ENCODE measurements at places on chromosomes 16 and 17. TPM values are rescaled to one million over a fixed set of nuclear protein-coding genes. Genes with fewer than 3 reads are reported as not detected.

The MSLN gene
- total RNA-seq = not detected

GRCh38 chr17:35763767-35764122, 3.1 kb downstream of the C17orf50 start:
- no peaks in the 10 kb centered on the region for H3K27me3 ChIP-seq
- peak overlapping the region; percentile 15 for H3K27ac ChIP-seq
- H3K4me3 ChIP-seq = no peak overlapping the region
- H3K36me3 ChIP-seq = no peaks in the 10 kb centered on the region
- DNase-seq = no peak

GRCh38 chr16:75938818-75939217, 212.5 kb upstream of the CPHXL start:
- no peaks in the 10 kb centered on the region for H3K36me3 ChIP-seq
- no peak for DNase-seq
- no peaks in the 10 kb centered on the region for H3K4me1 ChIP-seq
- no peaks in the 10 kb centered on the region for H3K27me3 ChIP-seq

GRCh38 chr17:29857823-29858222, 72.2 kb downstream of the SSH2 start:
- H3K4me1 ChIP-seq = no peaks in the 10 kb centered on the region
- no peak for DNase-seq
- no peaks in the 10 kb centered on the region for H3K27me3 ChIP-seq
- H3K27ac ChIP-seq = no peak overlapping the region
- no peaks in the 10 kb centered on the region for H3K36me3 ChIP-seq
- no peak overlapping the region for H3K4me3 ChIP-seq

The ZNF213 gene
- 14.5 TPM for total RNA-seq

- no peaks in the 10 kb centered on the region for H3K27me3 ChIP-seq
- no peak for DNase-seq
- H3K4me1 ChIP-seq = no peaks in the 10 kb centered on the region
- no peak overlapping the region for H3K4me3 ChIP-seq
Observed at GRCh38 chr16:75702242-75702641, 981 bp upstream of the DUXB start.

The TP53TG3B gene
- not detected for total RNA-seq

The C16orf89 gene
- not detected for total RNA-seq

GRCh38 chr17:29962656-29963055, 21.2 kb downstream of the EFCAB5 start:
- no peaks in the 10 kb centered on the region for H3K36me3 ChIP-seq
- no peak overlapping the region for H3K4me3 ChIP-seq
- H3K27me3 ChIP-seq = no peaks in the 10 kb centered on the region
- H3K4me1 ChIP-seq = no peaks in the 10 kb centered on the region

DNA sequence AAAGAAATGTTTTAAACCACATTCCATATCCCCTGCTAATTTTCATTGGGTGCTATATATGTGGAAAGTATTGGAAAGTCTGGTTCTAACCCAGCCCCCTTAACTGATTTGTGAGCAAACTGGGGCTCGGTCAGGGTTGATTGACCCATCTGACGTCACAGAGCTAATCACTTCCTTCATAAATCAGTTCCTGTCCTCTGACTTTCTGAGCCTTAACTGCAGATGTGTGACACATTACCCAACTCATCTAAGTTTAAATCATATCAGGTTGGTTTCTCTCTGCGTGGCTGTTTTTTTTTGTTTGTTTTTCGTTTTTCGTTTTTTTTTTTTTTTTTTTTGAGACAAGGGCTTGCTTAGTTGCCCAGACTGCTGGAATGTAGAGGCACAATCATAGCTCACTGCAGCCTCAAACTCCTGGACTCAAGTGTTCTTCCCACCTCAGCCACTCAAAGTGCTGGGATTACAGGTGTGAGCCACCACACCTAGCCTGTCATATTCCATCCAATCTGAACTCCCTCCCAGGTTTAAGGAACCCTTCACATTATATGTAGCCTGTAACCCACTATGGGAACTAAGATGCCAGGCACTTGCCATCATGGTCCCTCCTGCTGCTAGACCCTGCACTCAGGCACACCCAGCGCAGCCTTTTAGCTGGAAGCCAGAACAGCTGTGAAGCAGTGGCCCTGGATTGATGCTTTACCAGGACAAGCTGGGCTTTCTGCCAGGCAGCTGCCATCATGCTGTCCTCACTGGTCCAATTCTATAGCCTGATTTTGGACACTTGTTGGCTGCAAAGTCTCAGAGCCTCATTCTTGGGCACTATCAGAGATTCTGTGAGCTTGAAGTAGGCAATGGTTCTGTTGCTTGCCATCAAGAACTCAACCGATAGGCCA, 6.9 kb upstream of the BPTF start:
- H3K27ac ChIP-seq = no peak overlapping the region
- H3K36me3 ChIP-seq = no peaks in the 10 kb centered on the region
- no peaks in the 10 kb centered on the region for H3K4me1 ChIP-seq
- no peak overlapping the region for H3K4me3 ChIP-seq
- no peaks in the 10 kb centered on the region for H3K27me3 ChIP-seq
- no peak for DNase-seq

GRCh38 chr17:68455901-68456338, 1.4 kb downstream of the WIPI1 start:
- no peak overlapping the region for H3K27ac ChIP-seq
- no peaks in the 10 kb centered on the region for H3K36me3 ChIP-seq
- no peaks in the 10 kb centered on the region for H3K27me3 ChIP-seq
- H3K4me1 ChIP-seq = peaks cover 42% of the 10 kb centered on the region
- DNase-seq = no peak
- H3K4me3 ChIP-seq = no peak overlapping the region

- H3K4me1 ChIP-seq = no peaks in the 10 kb centered on the region
- no peak overlapping the region for H3K4me3 ChIP-seq
- H3K27me3 ChIP-seq = no peaks in the 10 kb centered on the region
- H3K36me3 ChIP-seq = peaks cover 6% of the 10 kb centered on the region
- no peak for DNase-seq
Observed at GRCh38 chr16:12211870-12212690, 235.5 kb downstream of the SNX29 start.

The PRR29 gene
- total RNA-seq = 1.0 TPM

The LLGL2 gene
- 40.1 TPM for total RNA-seq

The OR1F1 gene
- 0.97 TPM for total RNA-seq

DNA sequence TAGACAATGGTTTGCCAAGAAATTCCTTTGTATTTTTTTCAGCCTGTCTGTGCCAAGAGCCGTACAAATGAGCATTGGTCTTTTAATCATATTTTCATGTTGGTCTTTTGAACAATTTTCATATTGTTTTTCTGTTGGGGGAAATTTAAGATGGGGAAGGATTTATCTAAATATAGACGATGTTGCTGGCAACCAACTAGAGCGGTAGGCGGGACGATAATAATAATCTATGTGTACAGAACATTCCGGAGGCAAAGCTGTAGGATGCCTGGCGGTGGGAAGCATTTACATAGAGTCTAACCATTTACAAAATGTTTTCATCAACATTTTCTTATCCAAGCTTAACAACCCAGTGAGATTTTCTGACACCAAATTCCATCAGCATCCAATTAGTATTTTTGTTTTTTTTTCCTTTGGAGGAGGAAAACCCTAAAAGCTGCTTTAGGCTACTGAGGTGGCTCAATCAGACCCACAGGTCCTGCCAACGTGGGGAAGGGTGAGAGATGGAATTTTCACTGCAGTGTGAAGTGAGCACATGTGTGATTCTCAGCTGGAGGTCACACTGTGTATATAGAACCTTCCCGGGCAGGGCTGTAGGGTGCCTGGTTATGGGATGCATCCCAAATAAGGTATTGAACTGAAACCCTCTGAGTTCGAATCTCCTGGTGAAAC, 11.7 kb upstream of the SEC14L1 start:
- H3K4me1 ChIP-seq = peaks cover 16% of the 10 kb centered on the region
- no peak overlapping the region for H3K4me3 ChIP-seq
- no peak for DNase-seq
- no peak overlapping the region for H3K27ac ChIP-seq

- no peaks in the 10 kb centered on the region for H3K4me1 ChIP-seq
- no peaks in the 10 kb centered on the region for H3K36me3 ChIP-seq
- no peak overlapping the region for H3K4me3 ChIP-seq
- no peak overlapping the region for H3K27ac ChIP-seq
- DNase-seq = no peak
Observed at GRCh38 chr17:62855156-62855555, 47.0 kb upstream of the MARCHF10 start.

The YPEL2 gene
- total RNA-seq = 42.4 TPM

- no peak overlapping the region for H3K4me3 ChIP-seq
- peak overlapping the region; percentile 21 for H3K27ac ChIP-seq
- DNase-seq = peak; percentile 65
- H3K4me1 ChIP-seq = peaks cover 13% of the 10 kb centered on the region
- H3K27me3 ChIP-seq = no peaks in the 10 kb centered on the region
Observed at GRCh38 chr16:28623172-28623711, 13.4 kb upstream of the SULT1A1 start.

The CCDC200 gene
- total RNA-seq = 1.3 TPM

DNA sequence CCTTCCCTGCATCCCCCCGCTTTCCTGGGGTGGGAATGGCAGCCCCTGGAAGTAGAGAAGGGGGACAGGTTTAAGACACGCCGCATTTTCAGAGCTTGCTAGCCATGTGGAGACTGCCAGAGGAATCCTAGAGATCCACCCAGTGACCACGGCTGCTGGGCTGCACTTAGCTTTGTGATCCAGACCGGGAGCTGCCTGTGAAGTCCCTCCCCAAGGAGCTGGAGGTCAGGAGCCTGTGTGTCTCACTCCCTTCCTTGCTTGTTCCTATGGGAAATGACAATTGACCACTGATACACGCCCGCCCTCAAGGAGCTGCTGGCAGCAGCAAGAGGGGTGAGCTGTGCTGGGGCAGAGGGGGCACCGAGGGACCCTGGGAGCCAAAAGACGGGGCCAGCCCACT, 73.7 kb downstream of the SREBF1 start:
- no peak overlapping the region for H3K27ac ChIP-seq
- H3K36me3 ChIP-seq = no peaks in the 10 kb centered on the region
- no peak for DNase-seq
- H3K27me3 ChIP-seq = no peaks in the 10 kb centered on the region
- no peak overlapping the region for H3K4me3 ChIP-seq
- no peaks in the 10 kb centered on the region for H3K4me1 ChIP-seq

The FZD2 gene
- not detected for total RNA-seq

DNA sequence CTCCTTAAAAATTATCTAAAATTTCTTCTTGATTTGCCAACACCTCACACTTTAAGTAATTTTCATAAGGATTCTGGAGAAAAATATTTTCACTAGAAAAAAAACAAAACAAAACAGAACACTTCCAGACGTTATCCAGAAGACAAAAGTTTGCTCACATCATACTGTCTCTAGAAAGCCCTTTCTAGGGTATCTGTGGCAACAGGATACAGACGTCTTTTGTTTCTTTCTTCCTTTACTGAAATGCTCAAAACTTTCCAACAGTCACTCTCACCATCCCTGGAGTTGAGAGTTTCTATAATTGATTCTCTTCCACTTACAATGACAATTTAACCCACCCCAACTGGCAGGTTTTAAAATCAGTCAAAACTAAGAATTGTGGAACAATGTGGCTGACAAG, 2.6 kb downstream of the ZC3H7A start:
- H3K4me3 ChIP-seq = no peak overlapping the region
- peaks cover 75% of the 10 kb centered on the region for H3K4me1 ChIP-seq
- H3K27me3 ChIP-seq = no peaks in the 10 kb centered on the region
- no peak for DNase-seq
- peaks cover 4% of the 10 kb centered on the region for H3K36me3 ChIP-seq

The WFDC1 gene
- not detected for total RNA-seq

GRCh38 chr17:68004201-68004600, 7.9 kb upstream of the C17orf58 start:
- H3K4me3 ChIP-seq = no peak overlapping the region
- no peaks in the 10 kb centered on the region for H3K4me1 ChIP-seq
- no peaks in the 10 kb centered on the region for H3K27me3 ChIP-seq
- no peaks in the 10 kb centered on the region for H3K36me3 ChIP-seq
- DNase-seq = no peak

The PABPN1L gene
- total RNA-seq = not detected

- H3K27me3 ChIP-seq = peaks cover 26% of the 10 kb centered on the region
- no peaks in the 10 kb centered on the region for H3K36me3 ChIP-seq
- peaks cover 19% of the 10 kb centered on the region for H3K4me1 ChIP-seq
- H3K4me3 ChIP-seq = no peak overlapping the region
- H3K27ac ChIP-seq = no peak overlapping the region
- no peak for DNase-seq
Observed at GRCh38 chr17:46773676-46774075, 44.8 kb downstream of the WNT3 start.

GRCh38 chr17:14451729-14452191, 150.9 kb downstream of the HS3ST3B1 start:
- DNase-seq = no peak
- H3K4me3 ChIP-seq = no peak overlapping the region
- H3K36me3 ChIP-seq = no peaks in the 10 kb centered on the region
- H3K4me1 ChIP-seq = no peaks in the 10 kb centered on the region

DNA sequence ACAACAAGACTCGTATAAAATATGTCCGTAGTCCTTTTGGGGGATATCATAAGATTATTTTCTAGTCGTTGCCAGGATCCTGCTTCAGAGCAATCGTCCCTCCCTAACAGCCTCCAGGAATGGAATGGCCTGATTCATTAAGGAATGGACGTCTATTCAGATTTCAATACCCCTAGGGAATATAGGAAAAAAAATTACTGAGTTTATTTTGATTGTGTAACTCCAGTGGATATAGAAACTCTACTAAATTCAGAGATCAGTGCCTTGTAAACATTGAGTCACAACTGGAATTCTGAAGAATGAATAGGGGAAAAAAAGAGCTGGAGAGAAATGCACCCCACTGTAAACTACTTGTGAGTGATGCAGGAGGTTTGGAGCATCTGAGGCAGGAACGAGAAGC, 1171.5 kb upstream of the GOT2 start:
- no peak overlapping the region for H3K4me3 ChIP-seq
- DNase-seq = no peak

DNA sequence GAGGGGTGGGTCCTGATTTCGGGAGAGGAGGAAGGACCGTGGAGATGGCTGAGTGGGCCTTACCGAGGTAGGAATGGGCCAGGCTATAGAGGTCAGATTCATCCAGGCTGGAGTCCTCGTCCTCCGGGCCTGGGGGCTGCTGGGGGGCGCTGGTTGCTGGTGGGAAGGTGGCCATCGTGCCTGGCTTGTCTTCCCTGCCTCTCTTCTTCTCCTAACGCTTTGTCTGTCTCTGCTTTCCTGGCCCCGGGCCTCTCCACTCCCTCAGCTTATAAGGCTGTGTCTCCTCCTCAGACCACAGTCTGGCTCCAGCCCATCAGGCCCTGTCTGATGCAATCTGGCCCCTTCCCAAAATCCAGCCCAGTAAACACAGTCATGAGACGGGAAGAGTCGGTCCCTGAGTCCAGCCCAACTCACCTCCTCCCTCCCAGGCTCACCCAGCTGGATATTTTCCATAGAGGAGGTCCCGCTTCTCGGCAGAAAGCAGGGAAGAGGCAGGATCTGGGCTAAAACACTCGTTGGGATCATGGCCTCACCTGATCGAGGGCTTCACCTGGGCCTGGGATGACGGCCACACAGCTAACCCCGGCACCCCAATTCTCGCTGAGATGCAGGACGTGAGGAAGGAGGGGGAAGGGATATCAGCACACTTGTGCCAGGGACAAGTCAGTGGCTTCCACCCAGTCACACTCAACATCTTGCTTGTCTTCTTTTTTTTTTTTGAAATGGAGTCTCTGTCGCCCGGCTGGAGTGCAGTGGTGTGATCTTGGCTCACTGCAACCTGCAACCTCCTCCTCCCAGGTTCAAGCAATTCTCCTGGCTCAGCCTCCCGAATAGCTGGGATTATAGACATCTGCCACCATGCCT, at the start of gene NUPR1:
Gene NUPR1 (minus strand): TSS at position 242 of the 864 bp plus-strand sequence. CDS start 67 bp downstream, at position 175.
- no peaks in the 10 kb centered on the region for H3K36me3 ChIP-seq
- H3K4me1 ChIP-seq = peaks cover 18% of the 10 kb centered on the region
- H3K27ac ChIP-seq = no peak within 1 kb of the TSS
- DNase-seq = no peak

- H3K36me3 ChIP-seq = no peaks in the 10 kb centered on the region
- H3K4me3 ChIP-seq = no peak overlapping the region
- DNase-seq = no peak
- H3K4me1 ChIP-seq = peaks cover 20% of the 10 kb centered on the region
Observed at GRCh38 chr17:74270333-74270732, 3.7 kb upstream of the DNAI2 start.

The ERN2 gene
- not detected for total RNA-seq

The TAC4 gene
- total RNA-seq = not detected

Measured in CD4-positive, alpha-beta memory T cell (primary cell).